ENCODE measurements at places on chromosomes 1 and 21.

DNA sequence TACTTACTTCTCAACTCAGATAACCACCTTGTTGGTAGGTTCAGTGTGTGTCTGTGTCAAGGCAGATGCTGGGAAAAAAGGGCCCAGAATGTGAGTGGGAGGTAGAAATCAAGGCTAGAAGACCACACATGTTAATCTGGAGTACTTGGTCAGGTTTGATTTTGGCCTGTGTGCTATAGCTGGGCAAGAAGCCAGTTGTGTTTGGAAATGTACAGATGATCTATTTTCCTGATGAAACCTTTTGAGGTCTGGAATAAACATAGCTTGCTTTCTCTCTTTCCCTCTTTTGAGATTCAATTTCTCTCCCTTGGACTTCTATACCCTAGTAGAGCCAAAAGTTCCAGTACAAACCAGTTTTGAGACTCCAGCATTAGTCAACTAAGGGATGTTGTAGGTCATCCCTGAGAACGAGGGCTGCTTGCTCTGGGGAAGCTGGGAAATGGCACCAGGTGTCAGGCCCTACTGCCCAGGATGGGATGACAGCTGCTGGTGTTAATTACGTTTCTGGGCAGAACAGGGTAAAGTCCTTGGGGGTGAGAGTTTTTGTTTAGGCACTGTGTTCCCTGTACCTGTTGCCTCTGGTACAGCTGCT, 15.8 kb downstream of the MAPKAPK2 start:
- DNase-seq: peak; percentile 55

DNA sequence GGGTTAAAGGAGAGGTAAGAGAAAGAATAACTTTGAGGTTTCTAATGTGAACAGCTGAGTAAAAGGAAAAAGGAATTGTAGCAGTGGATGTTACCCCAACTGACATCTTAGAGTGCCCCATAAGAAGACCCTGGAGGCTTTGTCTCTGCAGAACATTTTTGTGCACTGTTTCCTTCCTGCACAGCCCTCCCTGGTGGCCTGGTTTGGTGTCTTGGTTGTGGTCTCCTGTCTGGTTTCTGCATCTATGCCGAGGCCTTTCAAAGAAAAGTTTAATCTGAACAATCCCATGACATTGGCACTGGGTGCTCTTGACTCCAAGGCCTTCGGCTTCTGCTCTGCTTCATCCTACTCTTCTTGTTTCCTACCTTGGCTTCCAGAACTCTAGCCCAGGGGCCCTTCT, 57.8 kb downstream of the RHOU start:
- DNase-seq: no peak

DNA sequence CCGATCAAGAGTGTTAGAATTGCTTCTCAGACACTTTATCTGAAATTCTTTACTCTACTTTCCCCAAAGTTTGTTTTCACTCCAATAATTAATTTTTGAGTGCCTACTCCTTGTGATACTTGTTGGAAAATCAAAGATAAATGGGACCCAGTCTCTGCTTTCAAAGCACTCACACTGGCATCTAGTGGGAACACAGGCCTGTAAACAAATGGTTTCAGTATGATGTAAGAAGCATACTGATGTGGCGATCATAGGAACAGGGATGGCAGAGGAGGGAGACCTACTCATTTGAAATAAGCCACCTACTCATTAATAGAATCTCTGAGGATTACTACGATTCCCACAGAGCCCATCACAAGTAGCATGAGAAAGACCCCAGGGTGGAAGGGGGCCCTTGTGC, 273.7 kb upstream of the ST6GALNAC5 start:
- no peak for DNase-seq

GRCh38 chr1:228448372-228448771, 31.7 kb upstream of the TRIM17 start:
- no peak for DNase-seq

DNA sequence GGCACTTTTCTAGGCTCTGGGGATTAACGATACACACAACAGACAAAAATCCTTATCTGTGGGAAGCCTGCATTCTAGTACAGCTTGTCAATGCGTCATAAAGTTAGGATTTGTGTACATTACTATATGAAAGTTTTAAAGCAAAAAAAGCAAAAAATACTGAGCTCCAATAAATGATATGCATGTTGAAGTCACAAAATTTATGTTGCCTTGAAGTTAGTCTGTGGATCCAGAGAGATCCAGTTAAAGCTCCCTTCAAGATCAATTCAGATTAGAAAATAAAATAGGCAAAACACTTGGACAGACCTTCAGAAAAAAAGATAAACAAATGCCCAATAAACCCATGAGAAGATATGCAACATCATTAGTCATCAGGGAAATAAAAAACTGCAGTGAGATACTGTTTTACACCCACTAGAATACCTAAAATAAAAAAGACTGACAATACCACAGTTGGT, 33.1 kb upstream of the KCNQ4 start:
- no peak for DNase-seq

GRCh38 chr21:23507501-23507900, 2099.8 kb downstream of the MRPL39 start:
- no peak for DNase-seq

- DNase-seq: no peak
Measured at GRCh38 chr1:30316056-30316455, 407.3 kb downstream of the MATN1 start.

All from NCI-H1105 (cell line).